ENCODE measurements at places on chromosomes 12 and 14.

- DNase-seq, result peak; percentile 46
Observed at GRCh38 chr14:71138448-71139293, 231.4 kb downstream of the PCNX1 start.

- DNase-seq, result no peak
Observed at GRCh38 chr14:79758985-79759384, 452.3 kb downstream of the DIO2 start.

GRCh38 chr12:92929983-92930382, 888 bp upstream of the EEA1 start:
- DNase-seq, result no peak

DNA sequence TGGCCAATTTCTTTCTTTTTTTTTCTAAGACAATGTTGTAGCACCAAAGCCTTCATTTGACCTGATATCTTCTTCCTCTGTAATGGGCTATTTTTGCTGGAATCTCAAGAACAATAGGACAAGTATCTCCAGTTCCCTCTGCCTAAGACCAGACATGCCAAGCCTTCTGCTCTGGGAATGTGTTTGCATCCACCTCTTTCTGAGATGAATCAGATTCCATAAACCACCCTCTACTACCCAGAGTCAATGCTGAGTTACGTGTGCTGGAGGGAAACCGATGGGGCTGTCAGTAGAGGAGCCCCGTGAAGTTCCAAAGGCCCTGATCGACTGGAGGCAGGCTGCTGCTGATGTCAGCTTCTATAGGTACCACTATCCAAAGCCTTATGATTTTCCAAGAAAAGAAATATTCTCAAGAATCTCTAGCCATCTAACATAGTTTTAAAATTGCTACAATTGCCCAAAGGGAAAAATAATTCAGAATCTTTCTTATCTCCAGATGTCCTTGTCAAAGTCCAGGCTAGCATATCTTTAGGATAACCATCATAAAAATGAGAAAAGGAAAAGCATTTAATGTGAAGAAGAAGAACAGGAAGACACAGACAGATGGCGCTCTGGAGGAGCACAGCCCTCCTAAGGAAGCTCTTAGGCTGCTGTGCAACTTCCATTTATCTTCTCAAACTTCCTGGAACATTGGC, 101.9 kb downstream of the SLC8A3 start:
- DNase-seq, result no peak

GRCh38 chr12:618605-619004, 44.6 kb downstream of the NINJ2 start:
- no peak for DNase-seq

DNA sequence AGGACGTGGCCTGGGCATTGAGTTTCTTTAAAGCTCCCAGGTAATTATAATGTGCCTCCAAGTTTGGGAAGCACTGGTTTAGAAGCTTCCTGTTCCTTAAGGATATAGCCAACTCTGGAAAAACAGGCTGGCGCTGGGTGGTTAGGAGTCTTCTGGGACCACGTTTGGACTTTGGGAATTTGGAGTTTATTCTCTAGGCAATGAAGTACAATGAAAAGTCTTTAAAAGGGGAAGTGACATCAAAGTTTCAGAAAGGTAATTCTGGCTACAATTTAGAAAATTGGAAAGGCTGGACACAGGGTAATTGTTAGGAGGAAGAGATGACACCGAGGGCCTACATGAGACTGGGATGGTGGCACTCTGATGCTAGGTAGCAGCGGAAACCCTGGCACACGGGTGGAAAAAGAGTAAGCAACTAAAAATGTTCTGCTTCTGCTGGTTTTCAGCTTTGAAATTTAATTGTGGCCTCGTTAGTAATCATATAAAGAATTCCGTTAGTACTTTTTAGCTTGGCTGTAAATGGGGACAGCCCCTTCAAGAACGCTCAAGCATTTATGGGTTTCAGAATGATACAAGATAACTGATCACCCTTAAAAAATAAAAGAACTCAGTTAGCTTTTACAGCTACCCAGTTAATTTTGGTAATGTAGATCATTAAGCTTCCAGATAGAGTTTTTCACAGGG, 12.7 kb upstream of the DCP1B start:
- DNase-seq, result no peak

DNA sequence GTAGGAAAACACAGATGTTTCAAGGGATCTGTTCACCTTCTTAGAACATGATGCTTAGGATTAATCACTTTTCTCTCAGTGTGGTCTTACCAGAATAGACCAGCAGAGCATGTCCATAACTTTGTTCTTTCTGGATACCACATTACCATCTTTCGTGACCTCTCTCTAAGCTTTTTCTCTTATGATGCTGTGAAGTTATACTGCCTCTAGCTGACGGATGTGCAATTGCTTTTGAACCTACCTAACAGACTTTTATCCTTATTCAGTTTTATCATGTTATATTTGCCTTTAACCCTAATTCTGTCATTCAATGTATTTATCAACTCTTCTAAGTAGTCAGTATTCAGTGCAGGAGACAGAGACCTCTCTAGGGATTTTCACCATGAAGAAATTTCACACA, 246.7 kb downstream of the DACT1 start:
- DNase-seq, result no peak

GRCh38 chr14:55514819-55515490, 65.1 kb upstream of the KTN1 start:
- DNase-seq, result no peak

- no peak for DNase-seq
Observed at GRCh38 chr12:14364583-14365271, 755 bp upstream of the ATF7IP start.

All from 8988T (cell line).